ENCODE measurements at places on chromosomes 6 and 20. TPM values are rescaled to one million over a fixed set of nuclear protein-coding genes. Genes with fewer than 3 reads are reported as not detected.

DNA sequence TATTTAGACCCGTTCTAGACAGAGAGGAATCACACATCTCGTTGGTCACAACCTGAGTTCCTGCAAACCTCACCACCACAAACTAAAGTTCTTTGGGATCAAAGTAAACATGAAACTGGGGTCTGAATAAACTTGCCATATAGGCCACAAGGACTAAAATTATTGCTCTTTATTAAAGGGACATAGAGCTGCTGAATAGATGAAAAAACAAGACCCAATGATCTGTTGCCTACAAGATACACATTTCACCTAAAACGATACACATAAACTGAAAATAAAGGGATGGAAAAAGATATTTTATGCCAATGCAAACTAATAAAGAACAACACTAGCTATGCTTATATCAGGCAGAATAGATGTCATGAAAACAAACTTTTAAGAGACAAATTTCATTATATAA, 623.0 kb downstream of the TBC1D32 start:
- no peak for DNase-seq

GRCh38 chr6:124792386-124792785, 169.9 kb upstream of the RNF217 start:
- no peak for DNase-seq

IL20RA gene
- 1.7 TPM for polyA plus RNA-seq

DNA sequence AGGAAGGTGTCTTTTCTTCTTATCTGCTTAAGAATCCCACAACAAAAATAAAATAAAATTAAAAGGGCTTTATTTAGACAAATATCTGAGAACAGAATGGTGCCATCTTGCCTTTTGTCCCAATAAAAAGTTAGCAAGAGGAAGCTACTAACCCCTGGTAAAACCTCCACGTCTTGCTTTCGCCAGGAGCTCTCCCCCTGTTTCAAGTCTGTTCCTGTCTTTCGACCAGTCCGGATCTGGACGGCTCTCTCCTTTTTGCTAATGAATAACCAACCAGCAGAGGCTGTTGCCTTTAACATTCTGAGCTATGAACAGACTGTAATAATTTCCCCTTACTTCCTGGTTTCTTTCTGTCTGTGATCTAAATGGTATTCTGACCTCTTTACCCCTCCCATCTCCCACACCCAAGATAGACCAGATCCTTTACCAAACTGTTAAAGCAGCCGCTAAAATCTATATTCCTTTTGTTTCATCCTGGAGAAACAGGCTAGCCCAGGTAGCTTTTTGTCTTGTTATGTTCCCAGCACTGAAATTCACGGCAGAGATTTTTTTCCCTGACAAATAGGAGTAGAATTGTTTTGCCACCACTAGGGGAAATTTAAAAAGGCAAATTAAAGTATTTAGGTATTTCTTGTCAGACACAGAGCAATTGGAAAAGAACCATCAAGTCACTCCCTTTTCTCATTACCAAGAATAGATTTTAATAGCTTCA, at the start of gene FRK:
Gene FRK (minus strand): TSS at position 320 of the 712 bp plus-strand sequence. CDS start 580 bp downstream, outside the sequence.
- no peak for DNase-seq

DNA sequence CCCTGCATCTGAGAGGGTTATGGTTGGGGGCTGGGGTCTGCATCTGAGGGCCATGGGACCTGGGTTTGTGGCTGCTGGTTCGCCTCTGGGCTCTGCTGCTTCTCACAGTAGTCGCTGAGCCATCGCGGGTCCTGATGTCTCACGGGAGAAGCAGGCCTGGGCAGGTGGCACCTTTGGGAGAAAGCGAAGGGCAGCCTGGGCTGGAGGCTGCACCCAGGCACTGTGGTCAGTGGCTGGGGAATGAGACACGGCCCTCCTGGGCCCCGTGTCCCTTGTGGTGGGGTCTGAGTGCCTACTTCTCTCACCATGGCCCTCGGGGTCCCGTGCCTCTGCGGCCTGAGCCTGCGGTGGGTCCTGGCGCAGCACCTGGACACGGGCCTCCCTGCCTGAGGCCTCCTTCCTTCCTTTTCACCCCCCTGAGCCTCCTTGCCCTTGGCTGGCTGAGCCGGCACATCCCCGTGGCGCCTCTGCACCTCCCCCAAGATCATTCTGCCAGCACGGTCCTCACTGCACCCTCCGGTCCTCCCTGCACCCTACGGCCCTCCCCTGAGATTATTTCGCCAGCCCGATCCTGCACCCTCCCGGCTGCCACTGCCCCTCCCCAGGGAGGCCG, 206.0 kb downstream of the ERMARD start:
- no peak for DNase-seq

DNA sequence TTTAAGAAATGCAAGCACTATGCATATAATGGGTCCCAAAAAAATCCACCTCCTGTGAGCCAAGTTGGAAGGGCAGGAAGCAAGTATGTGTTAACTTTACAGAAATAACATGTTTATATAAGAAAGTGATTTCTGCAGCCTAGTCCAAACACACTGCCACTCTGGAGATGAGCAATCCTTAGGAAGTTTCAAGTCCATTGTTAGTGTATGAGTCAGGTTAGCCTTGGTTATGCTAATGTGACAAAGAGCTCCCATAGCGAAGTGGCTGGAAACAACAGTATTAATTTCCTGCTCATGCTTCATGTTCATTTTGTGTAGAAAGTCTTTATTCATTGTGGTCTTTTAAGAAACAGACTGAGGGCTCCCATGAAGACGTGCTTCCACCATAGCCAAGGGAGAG, 121.4 kb downstream of the TBXT start:
- DNase-seq: no peak

SLC17A4 gene
- 1.3 TPM for polyA plus RNA-seq

C20orf204 gene
- 0.51 TPM for polyA plus RNA-seq

CDSN gene
- polyA plus RNA-seq: not detected

DNA sequence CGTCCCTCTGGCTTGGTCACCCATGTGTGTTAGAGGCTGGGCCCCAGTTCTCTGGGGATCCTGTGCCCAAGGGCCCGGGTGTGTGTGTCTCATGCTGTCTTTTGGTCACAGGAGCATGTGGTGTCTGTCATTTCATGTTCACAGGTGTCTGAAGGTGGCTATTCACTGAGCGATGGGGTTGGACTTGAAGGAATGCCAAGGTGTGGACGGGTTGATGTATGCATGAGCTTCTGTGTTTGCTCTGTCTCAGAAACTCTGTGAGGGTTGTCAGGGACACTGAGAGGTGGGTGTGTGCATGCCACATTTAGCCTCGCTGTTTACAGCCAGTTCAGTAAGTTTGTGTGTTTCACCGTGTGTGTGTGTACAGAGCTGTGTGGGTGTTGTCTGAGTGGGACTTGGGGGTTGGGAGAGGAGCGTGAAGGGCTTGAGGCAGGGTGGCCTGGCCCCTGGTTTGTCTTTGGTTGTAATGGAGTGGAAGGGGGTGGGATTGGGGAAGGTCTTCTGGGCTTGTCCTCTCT, 1.2 kb downstream of the DDR1 start:
- no peak for DNase-seq

DNA sequence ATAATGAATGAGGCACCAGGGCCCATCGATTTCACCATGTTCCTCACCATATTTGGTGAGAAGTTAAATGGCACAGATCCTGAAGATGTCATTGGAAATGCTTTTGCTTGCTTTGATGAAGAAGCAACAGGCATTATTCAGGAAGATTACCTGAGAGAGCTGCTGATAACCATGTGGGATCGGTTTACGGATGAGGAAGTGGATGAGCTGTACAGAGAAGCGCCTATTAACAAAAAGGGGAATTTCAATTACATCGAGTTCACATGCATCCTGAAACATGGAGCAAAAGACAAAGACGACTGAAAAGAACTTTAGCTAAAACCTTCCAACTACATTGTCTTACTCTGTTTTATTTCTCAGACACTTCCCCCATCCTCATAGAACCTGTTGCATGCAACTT, 21.6 kb upstream of the ZBTB22 start:
- no peak for DNase-seq

SNPH gene
- polyA plus RNA-seq: 1.8 TPM

PRIM2 gene
- 20.9 TPM for polyA plus RNA-seq

NUS1 gene
- 58.8 TPM for polyA plus RNA-seq

GRCh38 chr6:40249935-40250334, 315.7 kb upstream of the MOCS1 start:
- DNase-seq: no peak

GRCh38 chr6:87590417-87590880, 514 bp downstream of the ORC3 start:
- DNase-seq: no peak

ZSCAN12 gene
- polyA plus RNA-seq: 15.5 TPM

FAM83C gene
- 0.06 TPM for polyA plus RNA-seq

- DNase-seq: no peak
Observed at GRCh38 chr6:80348263-80348662, 241.8 kb downstream of the BCKDHB start.

SLC17A3 gene
- 1.5 TPM for polyA plus RNA-seq

DNA sequence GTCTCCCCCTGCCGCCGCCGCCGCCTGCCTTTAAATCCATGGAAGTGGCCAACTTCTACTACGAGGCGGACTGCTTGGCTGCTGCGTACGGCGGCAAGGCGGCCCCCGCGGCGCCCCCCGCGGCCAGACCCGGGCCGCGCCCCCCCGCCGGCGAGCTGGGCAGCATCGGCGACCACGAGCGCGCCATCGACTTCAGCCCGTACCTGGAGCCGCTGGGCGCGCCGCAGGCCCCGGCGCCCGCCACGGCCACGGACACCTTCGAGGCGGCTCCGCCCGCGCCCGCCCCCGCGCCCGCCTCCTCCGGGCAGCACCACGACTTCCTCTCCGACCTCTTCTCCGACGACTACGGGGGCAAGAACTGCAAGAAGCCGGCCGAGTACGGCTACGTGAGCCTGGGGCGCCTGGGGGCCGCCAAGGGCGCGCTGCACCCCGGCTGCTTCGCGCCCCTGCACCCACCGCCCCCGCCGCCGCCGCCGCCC, 474 bp downstream of the CEBPB start:
- DNase-seq: no peak

GRCh38 chr6:167153521-167153959, 4.2 kb downstream of the GPR31 start:
- no peak for DNase-seq

GRCh38 chr6:31558631-31559500, 11.5 kb downstream of the NFKBIL1 start:
- DNase-seq: no peak

- DNase-seq: no peak
Observed at GRCh38 chr20:35232575-35232974, 6.1 kb downstream of the MMP24 start.

PNPLA1 gene
- 2.1 TPM for polyA plus RNA-seq

GRCh38 chr20:4147319-4147718, 132.0 kb upstream of the RNF24 start:
- DNase-seq: no peak

DNA sequence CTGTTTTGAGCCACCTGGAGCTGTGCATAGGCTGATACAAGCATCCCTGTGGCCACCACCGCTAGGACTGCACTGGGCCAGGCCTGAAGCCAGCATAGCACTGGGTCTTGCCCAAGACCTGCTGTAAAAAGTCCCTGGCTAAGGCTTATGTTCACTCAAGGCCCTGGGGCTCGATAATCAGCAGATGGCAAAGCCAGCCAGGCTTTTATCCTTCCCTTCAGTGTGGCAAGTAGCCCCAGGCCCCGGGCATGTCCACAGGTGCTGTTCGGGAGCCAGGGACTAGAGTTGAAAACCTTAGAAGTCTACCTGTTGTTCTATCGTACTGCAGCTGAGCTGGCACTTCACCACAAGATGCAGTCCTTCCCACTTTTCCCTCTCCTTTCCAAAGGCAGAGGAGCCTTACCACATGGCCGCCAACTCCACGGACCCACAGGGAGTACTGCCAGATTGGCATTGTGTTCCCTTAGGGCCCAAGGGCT, 226.4 kb upstream of the ZNF217 start:
- no peak for DNase-seq

TRDN gene
- polyA plus RNA-seq: 2.6 TPM

SPACA1 gene
- not detected for polyA plus RNA-seq

BPIFA1 gene
- not detected for polyA plus RNA-seq

DNA sequence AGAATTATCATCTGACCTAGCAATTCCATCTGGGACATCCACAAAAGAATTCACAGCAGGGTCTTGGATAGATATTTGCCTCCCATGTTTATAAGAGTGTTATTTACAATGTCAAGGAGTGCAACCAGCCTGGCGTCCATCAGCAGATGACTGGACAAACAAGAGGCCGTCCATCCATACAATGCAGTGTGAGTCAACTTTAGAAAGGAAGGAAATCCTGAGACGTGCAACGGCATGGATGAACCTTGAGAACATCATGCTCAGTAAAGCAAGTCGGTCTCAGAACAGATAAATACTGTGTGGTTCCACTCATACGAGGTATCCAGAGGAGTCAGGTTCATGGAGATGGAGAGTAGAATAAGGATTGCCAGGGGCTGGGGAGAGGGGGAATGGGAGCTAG, 46.4 kb downstream of the FOXF2 start:
- no peak for DNase-seq

GRCh38 chr20:10671919-10672623, 1.7 kb downstream of the JAG1 start:
- DNase-seq: no peak

- DNase-seq: no peak
Observed at GRCh38 chr6:30843611-30843998, 40.7 kb upstream of the DDR1 start.

OR10C1 gene
- not detected for polyA plus RNA-seq

DNA sequence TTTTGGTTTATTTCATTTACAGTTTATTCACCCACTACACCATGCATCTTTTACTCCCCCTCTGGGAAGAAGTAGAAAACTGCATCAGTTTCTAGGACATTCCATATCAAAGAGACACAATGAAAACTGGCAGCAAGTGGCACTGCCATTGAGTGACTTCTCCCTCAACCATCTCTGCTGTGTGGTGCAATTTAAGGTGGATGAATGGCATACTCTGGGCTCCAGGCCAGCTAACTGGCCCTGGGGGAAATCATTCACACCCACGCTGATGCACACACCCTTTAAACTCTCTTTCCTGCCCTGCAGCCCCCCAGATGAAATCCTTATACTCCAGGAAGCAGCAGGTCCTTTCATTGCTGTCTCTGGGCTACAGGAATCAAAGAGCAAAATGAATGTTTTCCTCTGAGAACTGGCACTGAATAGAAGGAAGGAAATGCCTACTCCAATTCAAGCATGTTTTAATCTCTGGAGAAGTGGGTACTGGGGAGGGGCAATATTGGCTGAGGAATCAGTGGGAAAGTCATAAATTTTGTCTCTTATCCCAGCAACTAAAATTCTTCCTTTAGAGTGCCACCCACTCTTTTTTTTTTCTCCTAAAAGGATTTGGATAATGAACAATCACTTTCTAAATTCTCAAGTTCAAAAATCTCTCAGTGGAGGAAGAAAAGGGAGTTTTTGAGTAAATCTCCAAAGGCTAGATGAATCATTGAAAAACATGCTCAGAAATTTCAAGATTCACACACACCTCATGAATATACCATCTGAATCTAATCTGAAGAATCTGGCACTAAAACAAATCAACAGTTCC, 16.9 kb upstream of the RFPL4B start:
- DNase-seq: no peak

TRAPPC3L gene
- 0.50 TPM for polyA plus RNA-seq

DNA sequence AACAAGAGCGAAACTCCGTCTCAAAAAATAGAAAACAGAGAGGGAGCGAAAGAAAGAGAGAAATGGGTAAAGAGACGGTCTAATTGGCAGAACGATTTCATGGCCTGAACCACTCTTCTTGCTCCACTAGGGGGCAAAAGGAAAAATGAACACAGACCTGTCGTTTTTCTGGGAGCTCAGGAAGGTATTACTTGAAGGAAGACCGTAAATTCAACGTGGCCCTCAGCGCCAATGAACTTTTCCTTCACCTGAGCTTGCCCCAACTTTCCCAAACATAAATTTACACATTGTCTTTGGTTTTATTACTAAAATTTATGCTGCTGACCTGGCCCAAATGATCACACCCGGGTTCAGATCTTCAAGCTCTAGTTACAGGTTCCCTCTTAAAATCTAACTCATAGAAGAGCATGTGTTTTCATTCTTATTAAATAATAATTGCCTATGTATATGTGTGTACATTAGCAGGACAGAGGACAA, 67.3 kb downstream of the ATP9A start:
- DNase-seq: no peak

GRCh38 chr20:54133434-54134427, 40.1 kb downstream of the CYP24A1 start:
- DNase-seq: no peak

Data from right renal cortex interstitium (tissue), 3 donors.